ENCODE measurements at places on chromosomes 7 and 10.

DNA sequence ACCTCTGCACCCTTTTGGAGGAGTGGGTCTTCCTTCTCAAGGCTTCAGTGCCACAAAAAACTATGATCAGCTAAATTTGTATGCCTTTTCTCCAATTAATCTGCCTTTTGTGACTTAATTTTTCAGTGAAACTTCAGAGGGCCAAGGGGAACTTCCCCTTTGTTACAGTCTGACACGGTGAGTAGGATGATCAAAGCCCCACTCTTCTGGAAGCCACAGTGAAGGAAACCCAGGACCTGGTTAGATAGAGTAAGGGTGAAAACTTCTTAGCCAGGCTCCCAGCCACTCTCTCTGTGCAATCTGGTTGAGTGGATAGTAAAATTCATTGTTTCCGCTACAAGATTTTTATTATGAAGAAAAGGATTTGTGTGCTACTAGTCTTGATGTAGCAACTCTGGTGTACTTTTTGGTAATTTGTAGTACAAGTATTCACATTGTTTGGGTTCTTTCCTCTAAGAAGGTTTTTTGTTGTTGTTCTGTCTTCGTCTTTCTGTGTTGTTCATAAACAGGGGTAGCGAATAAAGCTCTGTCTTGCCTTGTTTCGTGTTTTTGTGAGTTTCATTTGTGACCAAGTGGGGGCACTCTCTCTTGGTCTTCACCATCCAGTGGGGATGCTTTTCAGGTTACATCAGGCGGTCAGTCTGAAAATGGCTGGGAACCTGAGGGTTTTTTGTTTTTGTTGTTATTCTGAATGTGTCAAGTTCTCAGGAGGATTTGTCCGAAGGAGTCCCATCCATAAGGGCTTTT is 268.5 kb upstream of the NPSR1 start:
- no peak for DNase-seq

GRCh38 chr10:101394524-101395133 is 40.7 kb downstream of the BTRC start:
- DNase-seq = no peak

- no peak for DNase-seq
These were observed 2.6 kb upstream of the BMPR1A start for GRCh38 chr10:86753638-86754434.

DNA sequence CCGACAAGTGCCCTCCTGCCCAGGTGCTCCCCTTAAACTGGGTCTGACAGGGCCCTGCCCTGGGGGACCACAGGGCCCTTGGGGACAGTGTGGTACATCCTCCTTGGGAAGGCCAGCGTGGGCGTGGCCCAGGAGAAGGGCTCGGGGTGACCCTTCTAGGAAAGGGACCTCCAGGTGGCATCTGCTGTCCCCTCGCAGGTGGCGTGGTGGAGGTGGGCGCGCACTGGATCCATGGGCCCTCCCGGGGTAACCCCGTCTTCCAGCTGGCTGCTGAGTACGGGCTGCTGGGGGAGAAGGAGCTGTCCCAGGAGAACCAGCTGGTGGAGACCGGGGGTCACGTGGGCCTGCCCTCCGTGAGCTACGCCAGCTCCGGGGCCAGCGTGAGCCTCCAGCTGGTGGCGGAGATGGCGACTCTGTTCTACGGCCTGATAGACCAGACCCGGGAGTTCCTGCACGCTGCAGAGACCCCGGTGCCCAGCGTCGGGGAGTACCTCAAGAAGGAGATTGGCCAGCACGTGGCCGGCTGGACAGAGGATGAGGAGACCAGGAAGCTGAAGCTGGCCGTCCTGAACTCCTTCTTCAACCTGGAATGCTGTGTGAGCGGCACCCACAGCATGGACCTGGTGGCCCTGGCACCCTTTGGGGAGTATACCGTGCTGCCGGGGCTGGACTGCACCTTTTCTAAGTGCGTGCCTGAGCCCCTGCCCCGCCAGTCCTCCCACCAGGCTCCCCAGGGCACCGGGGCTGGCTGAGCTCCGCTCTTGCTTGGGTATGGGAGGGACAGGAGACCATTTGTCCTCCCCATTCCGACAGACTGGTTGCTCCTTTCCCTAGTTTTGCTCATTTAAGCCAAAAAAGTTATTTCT is 972 bp downstream of the PAOX start:
- no peak for DNase-seq

- no peak for DNase-seq
These were observed 119.3 kb downstream of the NRP1 start for GRCh38 chr10:33215154-33215553.

- DNase-seq = no peak
These were observed 203.4 kb downstream of the KIF20B start for GRCh38 chr10:89904755-89905154.

DNA sequence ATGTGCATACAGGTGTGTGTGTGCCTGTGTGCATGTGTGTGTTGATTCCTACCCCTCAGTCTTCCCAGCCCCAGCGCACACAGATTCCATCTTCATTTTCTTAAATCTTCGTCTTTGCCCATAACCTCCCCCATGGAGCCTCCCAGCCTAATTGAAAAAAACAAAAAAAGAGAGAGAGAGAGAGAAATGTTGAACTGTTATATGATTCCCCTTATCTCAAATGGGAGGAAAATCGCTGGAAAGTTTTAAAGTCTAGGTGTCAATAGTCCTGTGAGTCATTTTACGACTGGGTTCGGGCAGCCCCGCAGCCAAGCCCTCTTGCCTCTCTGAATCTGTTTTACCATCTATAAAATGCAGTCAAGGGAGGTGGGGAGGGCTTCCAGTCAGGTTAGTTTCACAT is 60.9 kb downstream of the SPOCK2 start:
- no peak for DNase-seq

DNA sequence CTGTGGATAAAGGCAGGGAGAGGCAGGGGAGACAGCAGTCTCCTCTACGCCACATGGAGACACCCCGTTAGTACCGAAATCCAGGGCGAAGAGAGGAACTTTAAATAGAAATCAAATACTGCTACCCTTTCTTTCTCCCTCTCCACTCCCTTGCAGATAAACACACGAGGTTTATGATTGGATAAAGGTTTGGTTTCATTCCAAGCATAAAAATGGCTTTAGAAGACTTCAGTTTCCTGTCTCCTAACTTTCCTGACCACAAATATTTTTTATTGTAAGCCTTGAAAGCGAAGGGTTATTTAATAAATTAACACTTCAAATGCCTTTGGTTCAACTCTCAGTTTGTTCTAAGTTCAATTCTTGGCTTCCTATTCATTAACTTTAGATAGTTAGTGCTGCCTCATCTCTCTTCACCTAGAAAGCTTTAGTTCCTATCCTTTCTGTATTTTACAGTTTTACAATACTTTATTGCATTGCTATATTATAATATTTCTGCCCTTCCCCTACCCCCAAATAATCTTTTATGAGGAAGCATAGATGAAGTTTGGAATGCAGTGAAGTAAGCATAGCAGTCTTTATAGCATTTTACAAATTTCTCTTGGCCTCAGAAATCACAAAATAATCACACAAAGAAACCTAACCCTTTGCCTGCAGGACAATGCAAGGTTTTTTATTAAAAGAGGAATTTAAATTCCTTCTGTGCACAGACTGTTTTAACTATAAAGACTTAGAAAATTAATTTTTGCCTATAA is 31.5 kb upstream of the ARID5B start:
- no peak for DNase-seq

GRCh38 chr7:43647673-43648472 is 65.0 kb downstream of the STK17A start:
- DNase-seq = no peak

DNA sequence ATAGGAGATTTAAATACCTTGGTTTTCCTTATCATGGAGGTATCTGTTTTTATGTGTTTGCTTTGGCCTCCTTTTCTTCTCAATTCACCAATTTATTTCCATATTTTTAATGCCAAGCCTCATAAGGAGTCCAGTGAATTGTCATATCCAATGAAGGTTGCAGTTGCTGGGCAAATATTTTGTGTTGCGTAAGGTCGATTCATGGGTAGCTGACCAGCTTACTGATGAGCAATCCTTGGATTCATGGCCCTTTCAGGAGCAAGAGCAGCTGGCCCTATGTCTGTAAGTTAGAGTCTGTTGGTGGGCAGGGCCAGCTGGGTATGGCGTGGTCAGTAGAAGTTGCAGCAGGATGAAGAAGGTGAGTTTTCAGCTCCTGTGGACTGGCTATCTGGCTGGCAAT is 182.9 kb downstream of the PFKFB3 start:
- no peak for DNase-seq

- no peak for DNase-seq
These were observed 16.5 kb downstream of the MAT1A start for GRCh38 chr10:80272793-80273522.

DNA sequence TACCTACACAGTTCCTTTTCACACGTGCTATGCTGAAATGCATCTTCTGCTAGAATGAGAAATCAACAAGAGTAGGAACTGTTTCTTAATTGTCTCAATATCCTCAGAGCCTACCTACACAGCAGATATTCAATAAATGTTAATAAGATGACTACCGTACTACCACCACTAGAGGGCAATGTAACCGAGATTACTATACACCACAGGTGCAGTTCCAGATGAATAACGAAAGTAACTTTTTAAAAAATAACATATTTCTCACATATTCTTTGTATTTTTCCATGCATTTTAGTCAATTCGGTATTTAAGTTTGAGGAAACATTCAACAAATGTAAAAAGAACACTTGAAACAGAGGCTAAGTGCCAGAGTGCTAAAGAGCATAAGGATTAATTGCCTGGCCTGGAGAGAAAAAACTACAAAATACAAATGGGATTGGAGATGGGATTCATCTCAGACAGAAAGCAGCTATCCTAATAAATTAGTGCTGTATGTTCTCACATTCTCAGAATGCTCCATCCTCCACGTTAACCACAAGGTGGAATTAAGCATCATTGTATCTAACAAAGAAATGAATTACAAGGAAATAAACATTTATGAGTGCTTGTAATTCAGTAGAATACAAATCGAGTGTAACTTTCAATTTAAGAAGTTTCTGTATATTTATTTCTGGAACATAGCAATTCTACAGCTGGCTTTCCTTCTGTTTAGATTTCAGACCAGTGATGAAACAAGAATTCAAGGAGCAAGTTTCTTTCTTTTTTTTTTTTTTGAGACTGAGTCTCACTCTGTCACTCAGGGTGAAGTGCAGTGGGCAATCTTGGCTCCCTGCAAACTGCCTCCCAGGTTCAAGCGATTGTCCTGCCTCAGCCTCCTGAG is 20.3 kb upstream of the HECTD2 start:
- DNase-seq = no peak

All from stimulated activated CD8-positive, alpha-beta memory T cell treated with anti-CD3 and anti-CD28 coated beads, Interleukin-7, amount 100 ng/mL, for 1 hour (primary cell).